Suppressor macrophage treated with lipopolysaccharide for 4 hours (primary cell): ENCODE measurements at places on chromosomes 13 and 19.

DNA sequence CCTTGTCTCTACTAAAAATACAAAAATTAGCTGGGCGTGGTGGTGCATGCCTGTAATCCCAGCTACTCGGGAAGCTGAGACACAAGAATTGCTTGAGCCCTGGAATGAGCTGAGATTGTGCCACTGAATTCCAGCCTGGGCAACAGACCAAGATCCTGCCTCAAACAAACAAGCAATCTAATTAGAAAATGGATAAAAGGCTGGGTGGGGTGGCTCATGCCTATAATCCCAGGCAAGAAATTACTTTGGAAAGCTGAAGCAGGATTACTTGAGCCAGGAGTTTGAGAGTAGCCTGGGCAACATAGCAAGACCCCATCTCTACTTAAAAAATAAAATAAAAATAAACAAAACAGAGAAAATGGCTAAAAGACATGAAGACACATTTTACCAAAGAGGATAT lies 77.0 kb downstream of the CAB39L start:
- no peak for DNase-seq

- DNase-seq, result no peak
These were observed 8.0 kb upstream of the HS6ST3 start for GRCh38 chr13:96081888-96082287.

DNA sequence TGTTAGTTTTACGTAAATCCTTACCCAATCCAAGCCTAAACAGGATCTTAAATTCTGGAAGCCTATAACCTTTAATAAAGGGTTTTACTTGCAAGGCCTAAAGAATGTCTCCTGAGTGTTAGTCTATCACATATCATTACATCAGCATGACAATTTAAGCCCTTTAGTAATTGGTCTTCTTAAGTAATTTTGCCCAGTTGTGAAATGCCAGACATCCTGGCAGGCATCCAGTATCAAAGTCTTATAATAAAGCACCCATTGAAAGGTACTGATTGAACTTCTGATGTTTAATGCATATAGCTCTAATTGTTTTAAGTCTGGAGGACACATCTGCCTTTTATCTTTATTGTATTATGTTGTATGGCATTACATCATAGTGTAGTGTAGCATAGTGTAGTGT lies 1078.9 kb downstream of the SLITRK1 start:
- DNase-seq, result no peak

DNA sequence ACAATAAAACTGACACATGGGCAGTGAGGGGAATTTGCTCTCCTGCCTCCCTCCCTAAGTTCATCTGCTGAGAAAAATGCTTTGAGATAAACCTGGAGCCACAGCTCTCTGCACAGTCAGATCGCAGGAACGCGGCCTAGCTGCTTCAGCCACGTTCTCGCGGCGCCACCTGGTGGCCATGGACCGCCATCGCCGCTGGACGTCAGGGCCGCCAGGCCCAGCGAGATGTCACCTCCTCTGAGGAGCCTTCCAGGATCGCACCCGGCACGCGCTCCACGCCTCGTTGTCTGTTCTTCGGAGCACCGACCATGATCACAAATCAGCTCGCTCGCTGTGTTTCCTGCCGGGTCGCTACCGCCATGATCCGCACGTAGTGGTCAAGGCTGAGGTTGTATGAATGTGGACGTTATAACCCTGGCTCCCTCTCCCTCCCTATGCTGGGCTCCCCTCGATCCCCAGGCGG lies 20.6 kb upstream of the USP29 start:
- peak; percentile 58 for DNase-seq

DNA sequence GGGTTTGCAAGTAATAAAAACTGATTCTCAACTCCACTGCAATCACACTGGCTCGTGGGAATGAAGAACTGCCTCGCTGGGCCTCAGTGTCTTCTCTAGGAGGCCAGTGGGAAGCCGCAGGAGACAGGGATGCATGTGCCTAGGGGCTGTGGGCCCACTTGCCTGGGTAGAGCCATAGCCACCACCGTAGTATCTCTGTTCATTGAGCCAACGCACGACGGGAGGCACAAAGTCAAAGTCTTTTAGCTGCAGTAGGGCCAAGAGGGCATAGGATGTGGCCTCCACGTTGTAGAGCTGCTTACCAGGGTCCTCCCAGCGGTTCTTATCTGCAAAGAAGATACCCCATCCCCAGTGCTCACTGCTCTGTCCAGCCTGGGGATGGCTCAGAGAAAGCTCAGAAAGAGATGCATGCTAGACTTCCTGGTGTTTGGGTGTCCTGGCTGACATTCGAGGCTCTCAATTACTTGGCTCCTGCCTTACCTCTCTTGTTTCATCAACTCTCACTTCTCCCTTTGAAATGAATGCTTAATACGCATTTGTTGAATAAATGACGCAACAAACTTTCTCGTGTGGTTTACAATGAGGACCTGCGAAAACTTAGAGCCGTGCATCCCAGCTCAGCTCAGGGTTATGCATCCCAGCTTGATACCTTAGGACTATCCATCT lies 16.1 kb upstream of the TNFSF14 start:
- peak; percentile 43 for DNase-seq
